ENCODE measurements at places on chromosomes 2 and 18.

GRCh38 chr2:219916726-219917440 is 289.5 kb downstream of the SLC4A3 start:
- DNase-seq = no peak

DNA sequence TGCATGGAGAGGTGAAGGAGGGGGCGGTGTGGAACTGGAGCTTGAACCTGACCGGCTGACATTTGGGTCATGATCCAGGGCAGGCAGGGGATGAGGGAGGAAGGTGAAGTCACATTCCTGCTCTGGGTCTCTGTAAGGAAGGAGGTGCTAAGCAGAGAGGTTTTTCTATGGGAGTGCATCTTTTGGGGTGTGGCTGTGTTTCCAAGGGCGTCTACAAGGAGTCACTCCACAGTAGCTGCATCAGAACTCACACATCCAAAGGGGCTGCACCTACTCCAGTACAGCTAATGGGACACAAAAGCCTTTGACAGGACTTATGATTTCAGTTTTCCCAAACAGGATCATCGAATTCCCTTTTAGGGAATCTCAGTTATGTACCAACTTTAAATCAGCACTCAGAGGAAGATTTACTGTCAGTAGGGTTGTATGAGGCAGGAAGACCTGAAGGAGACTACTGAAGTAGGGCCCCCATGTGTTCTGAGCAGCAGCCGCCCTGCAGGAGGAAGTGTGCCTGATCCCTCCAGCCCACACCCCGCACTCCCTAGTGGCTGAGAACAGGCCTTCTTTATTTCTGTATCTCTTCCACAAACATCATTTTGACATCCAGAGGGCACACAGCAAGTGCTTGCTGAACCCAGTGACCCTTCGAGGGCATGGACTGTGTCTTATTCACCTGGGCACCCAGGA is 137.2 kb downstream of the CELF4 start:
- no peak for DNase-seq

DNA sequence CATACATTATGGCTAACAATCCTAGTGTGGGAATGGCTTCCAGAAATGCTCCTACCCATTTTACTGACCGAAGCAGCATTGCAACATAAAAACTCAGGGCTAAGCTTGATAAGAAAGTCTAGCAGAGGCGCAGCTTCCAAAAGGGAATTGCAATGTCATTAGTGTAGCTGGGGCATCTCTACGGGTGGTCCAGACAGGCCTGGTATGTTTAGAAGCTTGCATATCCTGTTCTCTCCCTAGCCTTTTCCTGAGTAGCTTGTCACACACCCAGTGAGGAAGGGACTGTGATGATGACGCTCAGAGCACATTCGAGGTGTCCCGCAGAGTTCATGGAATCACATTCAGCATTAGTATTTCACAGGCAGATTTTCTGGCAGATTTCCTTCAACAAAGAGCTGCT is 38.0 kb upstream of the COL5A2 start:
- DNase-seq = no peak

DNA sequence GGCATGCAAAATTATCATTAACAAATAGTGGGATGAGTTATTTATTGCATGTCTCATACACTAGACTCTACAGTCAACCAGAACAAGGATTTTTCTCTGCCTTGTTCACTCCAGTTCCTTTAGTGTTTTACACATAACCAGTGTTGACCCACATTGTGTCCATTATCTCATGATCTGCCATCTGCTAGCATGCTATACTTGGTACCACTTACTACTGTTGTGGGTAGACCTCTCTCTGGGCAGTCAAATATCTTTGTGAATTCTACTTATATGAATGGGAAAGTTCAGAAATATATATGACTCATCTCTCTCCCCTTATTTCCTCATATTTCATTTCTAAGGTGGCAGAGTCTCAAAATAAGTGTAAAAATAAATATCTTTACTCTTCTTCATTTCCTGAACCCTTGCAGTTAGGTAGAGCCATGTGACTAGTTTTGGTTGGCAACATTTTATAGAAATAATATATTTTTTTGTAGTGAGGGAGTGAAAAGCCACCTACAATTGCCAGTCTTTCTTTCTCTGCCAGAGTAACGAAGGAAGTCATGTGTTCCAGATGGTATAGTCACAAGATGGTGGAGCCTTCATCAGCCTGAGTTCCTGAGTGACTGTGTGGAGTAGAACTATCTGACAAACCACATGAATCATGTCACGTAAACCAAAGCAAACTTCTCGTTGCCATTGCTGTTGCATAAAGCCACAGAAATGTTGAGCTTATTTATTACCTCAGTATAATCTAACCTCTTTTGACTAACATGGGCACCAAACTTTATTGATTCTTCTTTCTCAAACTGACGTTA is 704.0 kb downstream of the RNF144A start:
- DNase-seq = no peak

DNA sequence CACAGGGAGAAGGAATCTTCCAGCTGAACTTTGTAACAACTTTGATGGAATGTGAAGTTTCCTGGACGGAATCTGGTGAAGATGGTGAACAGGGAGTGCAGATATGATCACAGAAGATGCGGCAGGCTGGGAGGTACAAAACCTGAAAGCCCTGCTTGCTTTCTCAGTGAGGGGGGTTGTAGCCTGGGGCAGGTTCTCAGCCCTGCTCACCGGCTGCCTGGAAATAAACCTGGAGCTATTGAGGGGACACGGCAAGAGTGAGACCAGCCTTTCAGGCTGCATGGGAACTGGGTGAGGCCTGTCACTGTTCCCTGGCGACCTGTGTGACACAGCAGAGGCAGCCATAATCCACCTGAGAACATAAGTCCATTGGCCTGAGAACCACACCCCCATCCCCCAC is 174.8 kb downstream of the LCLAT1 start:
- DNase-seq = no peak

All from activated effector memory CD4-positive, alpha-beta T cell treated with anti-CD3 and anti-CD28 coated beads, Interleukin-2, amount 50 U/mL, for 16 hours (primary cell).